ENCODE measurements at places on chromosomes 3 and 15.

- no peak for DNase-seq
These were observed 119.5 kb downstream of the TMEM108 start for GRCh38 chr3:133157716-133158115.

DNA sequence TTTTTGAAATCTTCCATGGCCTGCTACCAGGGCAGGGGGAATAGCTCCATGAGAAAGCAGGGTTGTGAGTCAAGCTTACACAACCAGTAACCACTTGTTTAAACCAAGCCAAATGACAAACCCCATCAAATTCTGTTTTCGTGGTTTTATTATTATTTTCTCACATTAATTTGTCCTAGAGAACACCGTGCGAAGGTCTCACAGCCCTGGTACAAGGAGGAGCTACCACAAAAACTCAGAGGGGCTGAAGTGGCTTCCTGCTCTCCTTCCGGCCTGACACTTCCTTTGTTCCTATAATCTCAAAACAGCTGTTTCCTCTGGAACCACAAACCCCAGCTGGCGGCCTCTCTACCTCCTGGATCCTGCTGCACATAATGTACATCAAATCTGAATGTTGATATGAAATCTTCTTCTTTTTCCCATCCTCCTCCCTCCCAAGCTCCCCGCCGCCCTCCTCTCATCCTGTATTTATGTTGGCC is 375.9 kb downstream of the MCTP2 start:
- DNase-seq = no peak

DNA sequence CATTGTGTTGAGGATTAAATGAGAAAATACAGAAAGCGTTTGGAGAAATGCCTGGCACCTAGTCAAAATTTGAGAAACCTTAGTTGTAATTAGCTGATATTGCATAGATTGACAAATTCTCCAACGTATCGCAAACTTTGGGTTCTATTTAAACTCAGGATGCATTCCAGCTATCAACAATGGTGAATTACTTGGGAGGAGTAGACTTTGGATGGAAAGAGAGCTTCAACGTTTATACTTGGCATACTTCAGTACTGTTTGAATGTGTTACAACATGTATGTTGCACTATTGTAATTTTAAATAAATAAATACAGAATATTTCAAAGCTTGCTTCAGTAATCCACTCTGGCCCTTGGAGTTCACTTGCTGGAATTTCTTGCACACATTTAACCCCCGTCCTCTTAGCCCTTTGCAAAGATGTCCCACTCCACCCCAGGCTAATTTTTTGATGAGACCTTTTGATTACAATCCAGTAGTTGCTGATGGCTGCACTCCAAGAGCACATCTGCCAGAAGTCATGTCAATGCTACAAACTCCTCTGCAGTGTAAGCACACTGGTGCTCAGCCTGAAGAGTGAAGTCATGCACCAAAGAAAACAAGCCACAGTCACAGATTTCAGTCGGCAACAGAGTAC is 4.7 kb upstream of the DIS3L start:
- DNase-seq = no peak

GRCh38 chr3:63351159-63352007 is 73.3 kb downstream of the SYNPR start:
- no peak for DNase-seq

- no peak for DNase-seq
These were observed 91.5 kb upstream of the C3orf80 start for GRCh38 chr3:160133757-160134156.

- no peak for DNase-seq
These were observed 78.8 kb downstream of the SOX2 start for GRCh38 chr3:181790561-181790960.

- DNase-seq = peak; percentile 12
These were observed 567 bp downstream of the TICRR start for GRCh38 chr15:89575656-89576416.

GRCh38 chr15:77002954-77003912 is 8.3 kb downstream of the PSTPIP1 start:
- no peak for DNase-seq

DNA sequence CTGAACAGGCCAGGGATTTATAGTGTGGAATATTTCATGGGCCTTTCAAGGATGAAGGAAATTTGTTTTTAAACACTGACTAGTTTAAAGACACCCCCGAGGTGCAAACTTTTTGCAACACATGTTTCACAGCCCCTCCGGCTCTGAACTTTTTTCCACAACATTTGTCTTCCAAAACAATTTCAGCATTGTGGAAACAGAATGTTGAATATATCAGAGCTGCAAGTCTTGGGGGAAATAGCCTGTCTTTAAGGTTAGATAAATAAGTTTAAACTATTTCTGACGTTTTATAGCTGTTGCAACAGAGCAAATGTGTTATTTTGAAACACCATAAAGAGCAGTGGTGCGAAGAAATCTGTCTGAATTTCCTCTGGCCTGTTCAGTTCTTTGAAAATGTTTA is 229.2 kb upstream of the GOLGA6L4 start:
- DNase-seq = no peak

- DNase-seq = no peak
These were observed 26.8 kb downstream of the SLC6A6 start for GRCh38 chr3:14429237-14429636.

GRCh38 chr3:53485675-53486403 is 8.6 kb upstream of the CACNA1D start:
- no peak for DNase-seq

DNA sequence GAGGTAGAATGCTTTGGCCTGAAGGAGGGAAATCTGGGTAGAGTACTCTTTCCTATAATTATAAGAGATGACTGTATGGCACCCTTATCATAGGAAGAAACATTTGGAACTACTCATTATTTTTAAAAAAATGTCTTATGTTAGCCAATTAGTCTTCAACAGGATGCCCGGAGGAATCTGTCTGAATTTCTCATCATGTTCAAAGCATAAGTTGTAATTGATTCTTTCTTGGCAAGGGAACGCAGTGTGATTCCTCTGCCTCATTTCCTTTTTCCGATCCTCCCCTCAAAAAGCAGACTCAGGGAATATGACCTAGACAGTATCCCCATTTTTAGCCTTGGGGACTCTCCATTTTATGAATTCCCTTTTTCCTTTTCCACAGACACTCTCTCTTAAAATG is 165.1 kb downstream of the IL5RA start:
- DNase-seq = no peak

DNA sequence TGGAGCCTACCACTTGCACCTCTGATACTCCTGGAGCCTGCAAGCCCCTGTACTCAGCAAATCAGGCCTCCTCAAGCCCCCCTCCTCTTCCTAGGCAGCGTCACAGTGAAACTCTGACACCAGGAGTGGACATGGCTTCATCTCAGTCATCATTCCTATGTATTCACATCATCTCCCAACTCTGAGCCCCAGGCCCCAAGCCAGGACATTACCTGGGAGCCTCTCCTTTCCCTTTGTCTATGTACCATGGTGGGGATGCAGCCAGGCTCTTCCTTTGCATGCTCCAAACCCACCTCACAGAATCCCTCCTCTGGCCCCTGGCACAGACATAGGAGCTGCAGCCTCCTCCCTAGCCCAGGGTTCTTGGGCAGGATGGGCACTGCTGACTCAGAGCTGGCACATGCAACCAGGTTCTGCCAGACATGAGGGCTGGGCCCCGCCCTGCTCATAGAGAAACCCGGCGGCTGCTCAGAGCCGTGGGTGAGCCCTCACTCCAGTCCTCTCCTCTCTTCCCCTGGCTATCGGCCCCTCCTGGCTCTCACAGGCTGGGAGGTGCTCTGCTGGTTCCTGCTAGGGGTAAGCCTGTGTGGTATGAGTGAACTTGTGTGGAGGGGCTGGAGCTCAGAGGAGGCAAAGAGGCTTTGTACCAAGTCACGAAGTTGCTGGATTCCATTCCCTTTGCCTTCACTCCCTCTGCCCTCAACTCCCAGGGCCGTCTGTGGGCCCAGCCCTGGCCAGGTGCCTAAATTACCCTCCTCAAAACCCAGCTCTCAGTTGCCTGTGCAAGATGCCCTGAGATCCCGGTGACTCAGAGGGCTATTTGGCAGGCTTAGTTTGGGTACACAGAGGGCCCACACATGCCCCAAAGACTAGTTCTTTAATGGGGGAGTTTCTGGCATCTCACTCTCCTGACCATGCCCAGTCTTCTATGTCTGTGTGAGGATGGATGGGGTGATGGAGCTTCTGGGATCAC is 1.9 kb upstream of the PLCD1 start:
- peak; percentile 77 for DNase-seq

DNA sequence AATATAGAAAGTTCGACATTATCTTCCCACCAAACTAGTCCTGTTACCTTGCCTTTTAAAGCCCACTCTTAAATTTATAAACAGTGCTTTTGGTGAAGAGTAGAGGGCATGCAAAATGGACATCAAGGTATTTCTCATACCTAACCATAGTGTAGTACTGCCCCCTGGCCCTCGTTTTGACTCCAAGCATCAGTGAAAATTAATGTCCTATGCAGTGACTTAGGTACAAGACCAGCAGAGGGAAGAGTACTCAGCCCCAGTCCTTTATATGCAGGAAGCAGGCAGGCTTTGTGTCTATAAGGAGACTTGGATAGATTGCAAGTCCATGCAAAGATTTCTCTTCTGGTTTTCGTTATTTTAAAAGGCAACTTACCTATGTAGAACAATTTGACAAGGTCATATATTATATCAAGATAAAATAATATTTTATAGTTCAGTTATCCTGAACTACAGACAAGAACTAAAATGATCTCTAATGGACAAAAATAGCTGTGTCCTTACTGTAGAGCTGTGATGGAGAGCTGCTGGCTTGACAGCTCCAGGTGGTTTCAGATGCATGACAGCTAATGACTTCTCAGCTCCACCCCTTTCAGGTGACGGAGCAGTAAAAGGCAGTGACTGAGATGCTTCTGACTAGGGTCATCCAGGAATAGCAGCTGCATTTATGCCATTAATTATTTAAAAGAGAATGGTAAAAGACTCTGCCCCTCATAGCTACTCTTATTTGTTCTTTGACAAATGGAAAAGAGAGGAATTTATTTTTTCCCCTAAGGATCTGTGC is 646.1 kb downstream of the SQOR start:
- DNase-seq = no peak

- DNase-seq = no peak
These were observed 27.2 kb upstream of the GLCE start for GRCh38 chr15:69132977-69133861.

DNA sequence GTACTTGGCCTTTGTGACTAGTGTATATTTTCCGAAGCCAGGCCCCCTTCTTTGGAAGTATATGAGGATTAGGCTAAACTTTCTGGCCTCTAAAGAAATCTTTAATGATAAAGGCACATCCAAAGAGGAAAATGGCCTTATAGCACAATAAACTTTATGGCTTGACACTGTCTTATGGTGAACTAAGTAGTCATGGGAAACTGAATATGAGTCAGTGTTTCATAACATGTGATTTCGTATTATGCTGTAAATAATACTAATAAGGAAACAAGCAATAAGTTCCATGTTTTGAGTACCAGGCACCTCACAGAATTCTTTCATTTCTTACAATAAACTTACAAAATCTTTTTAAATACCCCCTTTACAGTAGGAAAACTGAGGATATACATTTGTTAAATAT is 8.2 kb downstream of the ZPLD1 start:
- no peak for DNase-seq

DNA sequence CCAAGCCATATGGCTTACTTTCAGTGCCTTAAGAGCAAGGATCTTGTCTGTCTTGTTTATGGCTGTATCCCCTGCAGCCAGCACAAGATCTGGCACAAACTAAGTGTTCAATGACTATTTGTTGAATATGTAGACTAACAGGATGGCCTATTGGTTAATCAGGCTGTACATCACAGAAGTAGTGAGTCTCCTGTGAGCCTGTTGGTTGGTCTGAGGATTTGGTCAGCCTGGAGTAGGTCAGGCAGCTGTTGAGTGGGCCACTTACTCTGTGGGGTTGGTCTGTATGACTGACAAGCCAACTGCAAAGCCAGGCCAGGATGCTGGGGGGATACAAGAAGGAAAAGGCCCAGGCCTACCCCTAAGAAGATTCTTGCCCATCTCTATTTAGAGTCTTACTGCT is 33.4 kb upstream of the CILP start:
- no peak for DNase-seq

- DNase-seq = no peak
These were observed 22.6 kb upstream of the UMPS start for GRCh38 chr3:124707656-124708062.

GRCh38 chr3:109926376-109926775 is 589.0 kb upstream of the DPPA4 start:
- DNase-seq = no peak

- DNase-seq = no peak
These were observed 24.8 kb upstream of the BOC start for GRCh38 chr3:113186566-113186965.

DNA sequence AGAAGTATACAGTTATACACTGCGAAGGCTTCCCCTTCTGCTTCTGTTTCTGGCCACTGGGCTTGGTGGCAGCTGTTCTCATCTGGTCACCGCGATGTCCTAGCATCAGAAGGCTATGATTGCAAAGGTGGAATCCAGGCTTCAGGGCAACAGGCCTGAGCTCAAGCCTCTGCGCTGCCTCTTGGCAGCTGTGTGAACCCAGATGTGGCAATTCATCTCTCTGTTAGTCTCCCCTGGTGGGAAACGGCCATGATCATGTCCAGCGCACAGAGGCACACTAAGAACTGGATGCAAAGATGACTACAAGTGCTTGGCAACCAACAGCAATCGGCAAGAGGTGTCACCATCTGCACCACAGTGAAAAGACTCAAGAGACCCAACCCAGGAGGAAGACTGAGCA is 78.9 kb downstream of the PCSK6 start:
- DNase-seq = no peak

- no peak for DNase-seq
These were observed 275.2 kb upstream of the CBLB start for GRCh38 chr3:106144030-106144429.

- no peak for DNase-seq
These were observed 350.5 kb downstream of the LRTM1 start for GRCh38 chr3:54577313-54577712.

GRCh38 chr3:188471723-188472122 is 317.8 kb downstream of the LPP start:
- no peak for DNase-seq

- DNase-seq = no peak
These were observed 57.8 kb downstream of the EPHB3 start for GRCh38 chr3:184619369-184619768.

DNA sequence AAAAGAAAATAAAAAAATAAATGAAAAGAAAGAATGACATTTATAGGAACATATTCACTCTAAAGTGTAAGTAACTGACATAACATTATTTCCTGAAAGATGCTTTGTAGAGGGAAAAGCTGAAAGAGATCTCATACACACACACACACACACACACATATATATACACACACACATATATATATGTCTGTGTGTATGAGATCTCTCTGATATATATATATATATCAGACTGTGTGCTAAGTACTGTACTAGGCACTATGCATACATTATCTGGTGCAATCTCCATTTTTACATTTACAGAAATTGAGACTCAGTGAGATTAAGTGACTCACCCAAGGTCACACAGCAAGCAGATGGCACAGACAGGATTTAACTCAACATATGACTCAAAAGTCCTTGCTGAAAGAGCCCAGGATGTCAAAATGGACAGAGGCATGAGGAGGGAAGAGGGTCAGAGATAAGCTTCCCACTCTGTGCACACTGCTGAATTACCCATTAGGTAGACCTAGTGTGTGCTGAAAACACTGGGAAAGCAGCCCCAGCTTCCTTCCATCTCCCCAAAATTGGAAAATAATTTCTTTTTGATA is 15.0 kb downstream of the BHLHE40 start:
- no peak for DNase-seq

Data from HS-27A (cell line).